CD4-positive, alpha-beta T cell treated with Interleukin-21 for 1 hour (primary cell): ENCODE measurements at places on chromosomes 2 and 18.

DNA sequence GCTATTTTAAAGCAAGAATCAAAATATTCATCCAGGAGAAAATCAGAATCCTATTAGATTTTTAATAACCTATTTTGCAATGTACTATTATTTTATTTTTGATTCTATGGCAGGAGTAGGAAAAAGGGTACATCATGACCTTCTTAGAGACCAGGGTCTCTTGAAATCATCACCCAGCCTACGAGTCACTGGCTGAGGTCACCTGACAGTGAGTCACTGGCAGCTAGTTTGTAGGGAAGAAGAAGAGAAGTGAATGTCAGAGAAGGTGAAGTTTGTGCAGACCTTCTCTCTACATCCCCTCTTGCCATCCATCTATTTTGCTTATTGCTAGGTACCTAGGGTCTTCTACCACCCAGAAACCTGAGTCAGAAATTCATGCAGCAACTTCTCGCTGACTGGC lies 144.2 kb downstream of the ALK start:
- no peak for DNase-seq

GRCh38 chr2:239745386-239746227 lies 279.5 kb downstream of the NDUFA10 start:
- no peak for DNase-seq

- DNase-seq, result no peak
These were observed 341.7 kb downstream of the PIK3C3 start for GRCh38 chr18:42296723-42297122.

GRCh38 chr18:66271962-66272361 lies 331.9 kb downstream of the CDH19 start:
- no peak for DNase-seq

DNA sequence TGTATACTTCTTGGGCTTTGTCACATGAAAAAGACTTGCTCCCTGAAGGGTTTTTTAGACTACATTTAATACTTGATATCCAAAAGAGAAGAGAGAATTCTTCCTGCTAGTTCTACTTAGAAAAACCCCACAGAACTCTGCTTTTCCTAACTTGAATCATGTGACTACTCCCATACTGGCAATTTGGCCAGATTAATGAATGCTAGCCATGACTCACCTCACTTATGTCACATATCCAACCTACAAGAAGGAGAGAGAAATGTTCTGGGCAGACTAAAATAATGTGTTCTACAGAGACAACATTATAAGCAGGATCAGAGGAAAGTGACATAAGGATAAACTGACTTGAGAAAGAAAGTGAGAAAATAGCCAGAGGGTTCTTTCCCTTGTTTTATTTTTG lies 249.3 kb upstream of the GULP1 start:
- no peak for DNase-seq

DNA sequence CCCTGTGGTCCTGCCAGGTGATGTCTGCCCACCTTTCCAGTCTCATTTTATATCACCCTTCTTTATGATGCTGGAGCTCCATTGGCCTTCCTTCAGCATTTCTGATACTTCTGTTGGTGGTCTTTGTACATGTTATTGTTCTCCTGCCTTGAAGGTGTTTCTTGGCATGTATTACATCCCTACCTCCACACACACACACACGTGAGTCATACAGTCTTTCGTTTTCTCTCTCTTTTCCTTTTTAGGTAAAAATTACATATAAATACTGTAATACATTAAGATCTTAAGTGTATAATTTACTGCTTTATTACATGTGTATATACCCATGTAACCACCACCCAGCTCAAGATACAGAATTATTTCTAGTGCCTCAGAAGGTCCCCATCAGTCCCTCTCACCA lies 10.2 kb upstream of the ADGRF3 start:
- no peak for DNase-seq

DNA sequence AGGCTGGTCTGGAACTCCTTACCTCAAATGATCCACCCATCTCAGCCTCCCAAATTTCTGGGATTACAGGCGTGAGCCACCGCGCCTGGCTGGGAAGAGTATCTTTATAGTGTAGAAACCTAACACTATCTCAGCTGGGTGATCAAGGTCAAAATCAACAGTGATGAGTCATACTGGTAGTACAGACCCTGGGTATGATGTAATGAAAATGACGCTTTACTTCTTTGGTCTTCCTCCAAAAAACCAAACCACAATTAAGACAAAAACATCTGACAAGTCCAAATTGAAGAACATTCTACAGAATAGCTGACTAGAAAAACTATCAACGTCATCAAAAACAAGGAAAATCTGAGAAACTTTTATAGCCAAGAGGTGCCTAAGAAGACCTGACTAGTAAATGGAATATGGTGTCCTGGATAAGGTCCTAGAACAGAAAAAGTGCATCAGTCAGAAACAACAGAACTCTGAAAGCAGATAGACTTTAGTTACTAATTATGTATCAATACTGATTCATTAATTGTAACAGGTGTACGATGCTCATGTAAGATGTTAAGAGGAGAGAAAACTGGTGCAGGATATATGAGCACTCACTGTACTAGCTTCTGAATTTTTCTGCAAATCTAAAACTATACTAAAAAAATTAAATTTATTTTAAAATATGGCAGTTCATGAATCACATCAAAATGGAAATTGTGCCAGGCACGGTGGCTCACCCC lies 25.4 kb downstream of the PDCL3 start:
- peak; percentile 70 for DNase-seq

DNA sequence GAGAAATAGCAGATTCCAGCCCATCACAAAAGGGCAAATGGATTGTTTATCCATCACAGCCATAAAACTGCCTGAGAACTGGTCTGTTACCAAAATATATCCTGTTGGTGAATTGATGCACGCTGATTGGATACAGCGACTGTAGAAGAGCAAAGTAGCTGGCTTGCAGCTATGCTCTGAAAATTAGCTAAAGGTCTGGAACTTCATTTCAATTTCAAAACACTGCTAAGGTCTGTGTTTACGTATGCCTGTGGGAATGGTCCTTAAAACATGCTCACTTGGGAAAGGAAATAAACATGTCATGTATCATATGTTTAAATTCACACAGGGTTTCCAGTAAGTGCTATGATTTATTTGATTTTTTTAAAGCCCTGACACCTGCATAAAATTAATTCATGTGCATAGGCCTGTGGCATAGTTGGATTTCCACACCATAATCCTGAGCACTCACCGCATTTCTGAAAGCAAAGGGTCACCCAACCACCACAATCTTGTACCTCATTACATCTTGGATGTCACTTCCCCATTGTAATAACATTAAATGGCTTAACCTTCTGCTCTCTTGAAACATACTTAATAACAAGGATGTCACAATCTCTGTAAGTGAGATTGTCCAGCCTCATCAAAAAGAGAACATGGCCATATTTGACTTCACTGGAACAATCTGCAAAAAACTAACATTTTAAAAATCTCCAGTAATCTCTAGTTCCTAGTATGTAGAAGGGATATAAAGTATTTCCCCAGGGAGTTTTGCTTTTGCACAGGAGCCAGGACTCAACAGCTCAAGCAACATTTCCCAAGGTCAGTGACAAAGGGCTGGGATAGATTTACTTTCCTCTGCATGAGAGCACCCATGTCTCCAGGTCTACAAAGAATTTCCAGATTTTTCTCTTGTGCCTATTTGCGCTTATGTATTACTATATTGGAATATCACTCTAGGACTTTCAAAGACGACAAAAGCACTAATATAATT lies 109.8 kb downstream of the FARSB start:
- no peak for DNase-seq

GRCh38 chr2:26299471-26300101 lies 46.4 kb upstream of the SELENOI start:
- peak; percentile 33 for DNase-seq

DNA sequence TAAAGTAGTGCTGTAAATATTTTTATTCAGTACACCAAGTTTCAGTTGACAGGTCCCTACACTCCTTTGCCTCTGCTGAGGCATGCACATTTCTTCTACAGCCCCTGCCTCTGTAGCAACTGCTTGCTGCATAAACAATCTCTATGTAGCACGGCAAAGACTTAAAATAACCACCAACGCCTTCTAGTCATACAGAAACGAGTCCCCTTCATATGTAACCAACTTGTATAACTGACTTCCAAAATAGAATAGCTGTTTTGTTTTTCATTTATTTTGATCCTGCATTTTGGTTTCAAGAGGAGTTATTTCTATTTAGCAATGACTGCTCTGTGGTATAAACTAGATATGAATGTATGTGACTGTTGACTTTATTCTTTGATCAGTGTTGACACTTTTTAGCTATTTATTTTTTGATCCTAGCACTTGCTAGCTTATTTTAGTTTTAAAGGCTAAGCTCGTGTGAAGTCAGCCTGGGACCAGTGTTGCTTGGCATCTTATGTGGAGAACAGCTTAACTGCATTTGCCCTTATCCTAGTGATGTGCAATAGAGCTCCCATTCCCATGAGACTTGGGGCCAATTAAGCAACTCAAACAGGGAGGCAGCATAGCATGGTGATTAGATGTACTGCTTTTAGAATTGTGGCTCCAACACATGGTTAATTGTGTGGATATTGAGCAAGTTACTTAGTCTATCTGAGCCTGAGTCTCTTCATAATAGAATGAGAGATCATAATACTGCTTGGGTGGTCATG lies 79.6 kb downstream of the HRH4 start:
- no peak for DNase-seq

DNA sequence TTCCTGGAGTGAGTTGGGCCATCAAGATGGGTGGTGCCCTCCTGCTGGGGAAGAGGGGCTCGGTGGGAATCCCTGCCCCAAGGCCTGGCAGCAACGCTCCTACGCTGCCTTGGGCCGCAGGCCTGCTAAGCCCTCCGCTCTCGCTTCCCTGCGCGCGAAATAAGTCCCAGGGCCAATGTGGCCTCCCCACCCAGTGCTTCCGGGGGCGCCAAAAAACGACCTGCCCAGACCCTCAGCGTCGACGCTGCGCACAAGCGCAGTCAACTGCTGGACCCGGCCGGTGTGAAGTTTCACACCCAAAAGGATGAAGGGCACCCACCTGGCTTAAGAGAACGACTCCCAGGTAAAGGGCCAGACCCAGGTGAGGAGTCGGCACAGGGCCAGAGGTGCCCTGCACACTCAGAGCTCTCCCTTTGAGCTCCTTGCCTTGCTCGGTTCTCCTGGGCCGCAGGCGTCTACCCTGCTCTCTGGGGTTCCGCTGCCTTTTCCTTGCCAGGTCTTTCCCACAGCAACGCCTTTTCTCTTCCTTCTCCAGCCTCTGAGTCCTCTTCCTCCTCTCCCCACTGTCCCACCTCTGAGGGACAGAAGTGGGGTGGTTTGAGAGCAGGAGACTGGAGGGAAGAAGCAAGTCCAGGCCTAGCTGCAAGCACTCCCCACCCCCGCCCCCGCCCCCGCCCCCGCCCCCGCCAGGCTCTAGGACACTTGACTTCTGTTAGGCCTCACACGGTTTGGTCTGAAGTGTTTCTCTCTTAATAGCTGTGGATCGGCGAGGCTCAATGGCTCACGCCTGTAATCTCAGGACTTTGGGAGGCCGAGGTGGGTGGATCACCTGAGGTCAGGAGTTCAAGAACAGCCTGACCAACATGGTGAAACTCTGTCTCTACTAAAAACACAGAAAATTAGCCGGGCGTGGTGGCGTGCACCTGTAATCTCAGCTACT lies at the start of gene DNAJC5G:
Gene DNAJC5G, plus strand, starts transcription at position 223 of the 940 bp plus-strand sequence. CDS start 1,296 bp downstream, outside the sequence.
- DNase-seq, result no peak

DNA sequence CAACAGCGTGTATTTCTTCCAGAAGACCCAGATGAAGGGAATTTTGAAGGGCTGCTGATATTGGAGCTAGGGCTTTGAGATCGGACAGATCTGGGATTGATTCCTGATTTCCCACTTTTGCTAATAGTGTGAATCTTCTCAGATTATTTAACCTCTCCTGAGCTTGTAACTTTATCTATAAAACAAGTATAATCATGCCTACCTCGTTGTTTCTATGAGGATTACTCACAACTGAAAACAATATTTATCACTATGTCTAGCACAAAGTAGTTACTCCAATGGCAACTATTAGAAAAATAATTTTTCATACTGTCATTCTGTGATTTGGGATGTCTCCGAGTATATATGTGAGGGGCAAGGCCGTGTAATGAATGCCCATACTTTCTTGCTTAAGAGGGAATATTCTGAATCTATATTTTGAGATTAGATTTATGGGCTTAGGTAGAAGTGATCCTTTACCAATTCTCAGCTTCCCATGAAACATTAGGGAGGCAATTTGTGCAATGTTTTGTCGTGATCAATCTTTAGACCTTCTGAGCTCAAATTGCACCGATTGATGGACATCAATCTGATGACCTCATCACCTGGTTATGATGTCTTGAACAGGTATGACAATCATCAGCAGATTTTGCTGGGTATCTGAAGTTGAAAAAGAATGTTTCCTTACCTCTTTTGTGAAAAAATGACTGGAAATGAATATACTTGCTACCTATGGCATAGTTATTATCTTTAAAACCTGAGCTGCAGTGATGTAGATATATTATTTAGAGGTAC lies 339.9 kb downstream of the KCNS3 start:
- no peak for DNase-seq

DNA sequence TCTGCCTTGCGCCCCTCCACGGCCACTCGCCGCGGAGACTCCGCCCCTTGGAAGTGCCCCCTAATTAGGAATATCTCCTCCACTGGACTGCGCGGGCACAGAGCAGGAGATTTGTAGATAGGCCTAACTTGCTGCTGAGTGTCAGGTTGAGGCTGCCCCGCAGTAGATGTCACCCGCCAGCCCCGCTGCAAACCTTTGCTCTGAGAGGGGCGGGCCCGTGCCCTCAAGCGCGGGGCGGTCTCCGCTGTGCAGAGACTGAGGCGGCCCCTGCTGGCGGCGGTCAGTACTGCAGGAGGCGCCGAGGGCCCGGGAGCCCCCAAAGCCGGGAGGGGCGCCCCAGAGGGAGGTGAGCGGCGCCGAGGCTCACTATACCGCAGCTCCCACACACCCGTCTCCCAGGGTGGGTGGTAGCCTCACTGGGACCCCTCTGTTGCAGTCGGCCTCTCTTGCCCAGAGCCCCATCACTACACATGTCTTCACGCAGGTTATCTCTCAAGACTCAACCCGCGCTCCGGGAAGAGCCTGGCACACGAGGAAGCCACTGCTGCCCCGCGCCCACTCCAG lies 2.9 kb upstream of the NEURL3 start:
- peak; percentile 88 for DNase-seq

DNA sequence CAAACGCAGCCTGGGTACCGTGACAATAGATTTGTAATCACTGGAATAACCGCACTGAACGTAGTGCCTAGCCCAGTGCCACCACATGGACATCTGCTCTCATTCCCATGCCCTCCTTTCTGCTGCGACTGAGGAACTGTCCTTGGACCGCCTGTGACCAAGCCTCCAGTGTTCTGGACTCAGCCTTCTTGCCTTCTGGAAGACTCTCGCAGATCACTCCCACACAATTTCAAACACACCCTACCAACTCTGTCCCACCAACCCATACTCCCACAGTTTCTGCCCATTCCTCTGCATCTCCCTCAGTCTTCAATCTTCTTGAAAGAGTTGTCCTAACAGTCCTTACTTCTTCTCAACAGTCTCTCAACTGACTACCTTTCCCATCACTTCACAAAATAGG lies 2.1 kb downstream of the RNF149 start:
- DNase-seq, result no peak

- DNase-seq, result no peak
These were observed 133.6 kb downstream of the GULP1 start for GRCh38 chr2:188425266-188425665.

DNA sequence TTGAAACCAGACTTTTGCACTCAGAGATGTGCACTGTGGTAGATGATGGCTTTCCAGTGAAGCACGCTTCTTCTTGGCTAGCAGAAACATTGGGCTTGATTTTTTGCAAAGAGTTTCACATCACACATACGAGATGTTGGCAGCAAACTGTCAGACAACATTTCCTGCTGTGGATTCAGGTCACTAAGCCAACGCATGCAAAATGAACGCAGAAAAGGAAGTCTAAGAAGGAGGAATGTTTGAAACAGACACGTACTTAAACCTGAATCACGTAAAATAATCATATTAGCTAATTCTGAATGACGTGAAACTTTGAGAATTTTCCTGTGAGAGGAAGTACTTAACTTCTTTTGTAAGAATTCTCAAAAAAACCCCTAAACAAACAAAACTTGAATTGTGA lies 88.1 kb downstream of the EPB41L3 start:
- peak; percentile 9 for DNase-seq
